ENCODE measurements at places on chromosomes 2 and 18.

- no peak for DNase-seq
Observed at GRCh38 chr2:205895981-205896655, 189.9 kb downstream of the INO80D start.

GRCh38 chr2:62808554-62808953 is 103.0 kb downstream of the EHBP1 start:
- DNase-seq, result no peak

DNA sequence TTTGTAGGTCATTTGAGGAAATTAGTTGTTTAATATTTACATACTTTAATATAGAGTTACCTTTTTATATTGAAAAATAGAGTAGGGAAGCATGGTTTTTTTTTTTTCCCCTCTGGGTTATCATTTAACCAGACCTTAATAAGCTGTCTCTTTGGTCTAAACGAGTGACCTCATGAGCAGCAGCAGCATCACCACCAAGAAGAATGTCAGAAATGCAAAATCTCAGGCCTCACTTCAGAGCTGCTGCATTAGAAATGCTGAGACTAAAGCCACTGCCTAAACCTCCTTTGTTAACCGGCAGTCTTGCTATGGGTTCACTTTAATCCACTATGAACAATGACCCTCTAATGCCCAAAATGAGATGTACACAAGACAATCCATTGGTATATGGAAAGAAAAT is 733.7 kb upstream of the FAM98A start:
- DNase-seq, result no peak

- no peak for DNase-seq
Observed at GRCh38 chr18:72160510-72161445, 383.4 kb downstream of the CBLN2 start.

- no peak for DNase-seq
Observed at GRCh38 chr2:69583321-69583833, 60.2 kb downstream of the AAK1 start.

GRCh38 chr2:72090271-72090720 is 57.4 kb downstream of the CYP26B1 start:
- DNase-seq, result no peak

GRCh38 chr18:52140986-52141385 is 199.0 kb upstream of the DCC start:
- DNase-seq, result no peak
